ENCODE measurements at places on chromosomes 11 and 22.

DNA sequence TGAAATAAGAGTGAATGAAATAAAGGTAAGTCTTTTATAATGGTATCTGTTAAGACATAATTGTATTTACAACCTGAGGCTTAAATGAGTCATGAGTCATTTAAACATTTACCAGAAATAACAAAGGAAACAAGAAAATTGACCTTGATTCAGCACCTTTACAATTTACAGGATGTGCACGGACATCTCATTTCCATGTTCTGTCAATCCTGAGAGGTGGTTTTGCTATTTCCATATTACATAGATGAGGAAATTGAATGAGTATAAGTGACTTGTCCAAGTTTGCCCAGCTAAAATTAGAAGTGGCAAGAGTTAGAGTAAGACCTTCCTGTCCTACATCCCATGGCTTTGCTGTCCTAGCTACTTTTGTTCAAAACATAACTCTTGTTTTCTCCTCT is 89.1 kb downstream of the TRIM44 start:
- DNase-seq: no peak

GRCh38 chr11:102546427-102546826 is 15.9 kb upstream of the MMP7 start:
- no peak for DNase-seq

- DNase-seq: peak; percentile 48
Observed at GRCh38 chr11:131064373-131064991, 148.2 kb upstream of the SNX19 start.

DNA sequence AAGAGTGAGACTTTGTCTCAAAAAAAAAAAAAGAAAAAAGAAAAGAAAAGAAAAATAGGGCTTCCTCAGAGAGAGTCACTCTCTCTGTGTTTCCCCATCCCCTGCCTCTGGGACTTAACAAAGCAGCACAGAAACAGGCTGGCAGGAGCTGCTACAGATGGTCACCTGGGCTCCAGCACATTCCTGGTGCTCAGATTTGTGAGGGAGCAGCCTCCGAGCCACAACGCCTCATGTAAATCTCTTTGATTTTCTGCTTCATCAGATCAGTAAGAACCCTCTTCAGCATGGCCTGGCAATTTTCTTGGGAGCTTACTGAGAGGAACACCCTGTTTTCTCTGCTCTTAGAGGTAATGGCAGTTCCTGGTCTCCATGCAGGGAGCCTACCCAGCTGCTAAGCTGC is 15.2 kb upstream of the LDHA start:
- peak; percentile 18 for DNase-seq

DNA sequence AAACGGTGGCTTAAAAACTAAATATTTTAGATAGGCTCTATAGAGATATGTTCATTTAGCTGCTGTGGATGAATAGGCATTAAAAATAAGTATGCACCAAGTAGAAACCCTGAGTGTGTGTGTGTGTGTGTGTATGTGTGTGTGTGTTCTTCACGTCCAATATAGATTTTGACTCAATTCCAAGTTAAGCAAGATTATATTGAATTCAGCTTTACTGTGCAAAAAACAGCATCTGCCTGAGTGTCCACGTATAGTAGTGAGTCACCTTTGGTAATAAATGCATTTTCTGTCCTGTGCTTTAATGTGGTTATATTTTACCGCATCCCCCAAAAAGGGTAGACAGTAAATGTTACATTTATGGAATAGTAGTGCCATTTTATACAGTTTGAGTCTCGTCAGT is 71.2 kb downstream of the PDHX start:
- no peak for DNase-seq

DNA sequence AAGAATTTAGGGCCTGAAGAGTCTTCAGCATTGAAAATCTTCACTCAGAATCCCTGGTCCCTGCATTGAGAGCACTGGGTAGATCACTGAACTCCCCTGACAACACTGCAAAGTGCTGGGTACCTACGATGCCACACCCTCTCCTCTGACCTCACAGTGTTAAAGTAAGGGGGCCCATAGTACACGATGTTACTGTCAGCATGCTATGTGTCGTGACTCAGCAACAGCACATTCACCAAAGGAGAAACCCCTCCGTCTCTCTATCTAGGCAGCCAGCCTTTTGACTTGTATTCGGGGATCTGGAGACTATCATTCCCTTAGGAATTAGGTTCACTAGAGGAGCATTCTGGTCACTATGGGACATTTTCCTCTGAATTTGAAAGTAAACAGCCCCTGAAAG is 67.4 kb upstream of the PITPNB start:
- DNase-seq: no peak

GRCh38 chr11:33753304-33753967 is 17.2 kb upstream of the CD59 start:
- DNase-seq: no peak

- no peak for DNase-seq
Observed at GRCh38 chr11:78234006-78234405, 45.3 kb downstream of the USP35 start.

DNA sequence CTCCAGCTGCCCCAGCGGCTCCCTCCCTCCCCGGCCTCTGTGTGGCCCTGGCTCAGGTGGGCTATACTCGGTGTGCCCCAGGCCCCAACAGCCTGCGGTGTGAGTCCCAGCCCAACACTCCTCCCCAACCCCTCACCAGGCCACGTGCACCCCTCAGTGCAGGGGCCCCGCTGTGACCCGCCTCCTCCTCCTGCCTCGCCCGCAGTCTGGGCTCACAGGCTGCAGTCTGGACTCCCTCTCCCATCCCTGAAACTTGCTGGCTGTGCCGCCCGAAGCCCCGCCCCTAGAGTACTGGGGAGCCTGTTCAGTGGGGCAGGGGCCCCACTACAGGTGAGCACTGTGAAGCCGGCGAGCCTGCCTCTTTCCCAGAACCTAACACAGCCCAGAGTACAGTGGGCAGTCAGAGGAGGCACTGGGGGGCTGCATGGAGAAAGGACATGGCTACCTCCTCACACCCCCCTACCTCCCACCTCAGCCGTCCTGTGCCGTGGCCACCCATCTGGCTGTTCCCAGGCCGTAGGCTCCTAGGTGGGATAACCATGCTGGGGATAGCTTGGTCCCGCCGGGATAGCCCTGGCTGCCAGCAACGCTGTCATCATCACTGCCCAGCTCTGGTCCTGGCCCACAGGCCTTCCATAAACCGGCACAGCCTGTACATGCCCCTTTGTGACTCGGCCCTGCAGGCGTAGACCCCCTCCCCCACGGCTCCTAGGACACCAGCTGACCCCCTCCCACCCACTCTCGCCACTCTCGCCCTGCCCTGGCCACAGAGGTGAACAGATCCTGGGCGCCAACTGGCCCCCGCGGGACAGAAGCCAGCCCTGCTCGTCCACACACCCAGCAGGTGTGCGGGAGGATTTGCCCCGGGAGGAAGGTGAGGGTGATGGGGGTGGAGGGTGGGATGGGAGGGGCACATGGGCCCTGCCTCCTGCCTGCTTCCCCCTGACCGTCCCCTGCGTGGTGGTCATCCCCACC is 29.7 kb downstream of the CELSR1 start:
- DNase-seq: no peak

GRCh38 chr22:41338614-41339212 is 37.4 kb downstream of the ZC3H7B start:
- no peak for DNase-seq

DNA sequence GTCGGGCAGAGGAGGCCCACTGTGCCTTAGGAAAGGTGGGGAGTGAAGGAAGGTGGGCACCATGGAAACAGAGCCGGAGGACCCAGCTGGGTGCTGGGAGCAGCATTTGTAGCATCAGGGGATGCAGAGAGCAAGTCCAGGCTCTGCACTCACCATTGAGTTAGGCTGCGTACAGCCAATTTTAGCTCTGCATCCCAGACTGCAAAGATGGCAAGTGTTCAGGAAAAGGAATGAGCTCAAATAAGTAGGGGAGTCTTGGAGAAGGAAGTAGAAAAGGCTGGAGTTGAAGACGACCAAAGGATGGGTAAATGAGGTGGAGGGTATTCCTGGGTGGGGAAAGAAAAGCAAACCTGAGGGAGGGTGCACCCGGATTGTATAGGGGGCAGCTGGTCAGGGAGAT is 31.6 kb upstream of the ETS1 start:
- DNase-seq: no peak

DNA sequence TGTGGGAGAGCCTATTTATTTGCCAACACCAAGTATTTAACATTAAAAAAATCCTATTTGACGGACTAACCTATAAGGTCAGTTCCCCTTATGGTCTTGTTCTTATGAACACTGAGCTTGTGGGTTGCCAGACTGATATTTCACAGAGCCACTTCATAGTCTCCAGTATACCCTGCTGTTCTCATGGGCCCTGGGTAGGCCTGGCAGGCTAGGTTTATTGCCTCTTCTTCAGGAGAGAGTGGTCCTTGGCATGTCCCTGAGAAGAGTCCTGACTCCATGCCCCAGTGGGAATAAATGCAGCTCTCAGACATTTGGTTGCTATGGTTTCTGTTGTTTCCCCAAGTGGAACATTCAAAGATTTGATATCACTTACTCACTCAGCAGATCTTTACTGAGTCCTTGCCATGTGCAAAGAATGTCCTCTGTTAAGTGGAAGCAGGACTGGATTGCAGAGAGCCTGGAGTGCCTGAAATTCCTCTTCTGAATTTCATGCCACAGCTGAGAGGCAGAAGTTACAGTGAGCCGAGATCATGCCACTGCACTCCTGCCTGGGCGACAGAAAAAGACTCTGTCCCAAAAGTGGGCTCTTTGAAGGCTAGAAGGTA is 15.7 kb downstream of the SLC5A1 start:
- DNase-seq: no peak

DNA sequence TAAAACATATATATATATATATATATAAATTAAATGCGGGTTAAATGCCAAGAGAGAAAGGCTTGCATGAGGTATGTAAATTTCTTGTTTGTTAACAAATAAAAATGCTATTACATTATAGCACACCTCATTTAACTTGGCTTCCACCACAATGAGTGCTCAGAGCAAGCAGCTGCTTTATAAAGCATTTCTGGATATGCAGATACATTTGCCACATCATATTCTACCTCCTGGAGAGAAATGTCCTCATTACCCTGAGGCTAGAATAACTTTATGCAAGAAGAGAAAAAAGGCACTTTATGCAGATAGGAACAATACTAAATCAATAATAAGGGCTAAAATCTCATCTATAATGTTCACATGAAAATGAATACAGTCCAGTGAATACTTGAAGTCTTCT is 181.7 kb upstream of the CCDC90B start:
- no peak for DNase-seq

- DNase-seq: no peak
Observed at GRCh38 chr11:120649316-120649715, 137.8 kb downstream of the GRIK4 start.

DNA sequence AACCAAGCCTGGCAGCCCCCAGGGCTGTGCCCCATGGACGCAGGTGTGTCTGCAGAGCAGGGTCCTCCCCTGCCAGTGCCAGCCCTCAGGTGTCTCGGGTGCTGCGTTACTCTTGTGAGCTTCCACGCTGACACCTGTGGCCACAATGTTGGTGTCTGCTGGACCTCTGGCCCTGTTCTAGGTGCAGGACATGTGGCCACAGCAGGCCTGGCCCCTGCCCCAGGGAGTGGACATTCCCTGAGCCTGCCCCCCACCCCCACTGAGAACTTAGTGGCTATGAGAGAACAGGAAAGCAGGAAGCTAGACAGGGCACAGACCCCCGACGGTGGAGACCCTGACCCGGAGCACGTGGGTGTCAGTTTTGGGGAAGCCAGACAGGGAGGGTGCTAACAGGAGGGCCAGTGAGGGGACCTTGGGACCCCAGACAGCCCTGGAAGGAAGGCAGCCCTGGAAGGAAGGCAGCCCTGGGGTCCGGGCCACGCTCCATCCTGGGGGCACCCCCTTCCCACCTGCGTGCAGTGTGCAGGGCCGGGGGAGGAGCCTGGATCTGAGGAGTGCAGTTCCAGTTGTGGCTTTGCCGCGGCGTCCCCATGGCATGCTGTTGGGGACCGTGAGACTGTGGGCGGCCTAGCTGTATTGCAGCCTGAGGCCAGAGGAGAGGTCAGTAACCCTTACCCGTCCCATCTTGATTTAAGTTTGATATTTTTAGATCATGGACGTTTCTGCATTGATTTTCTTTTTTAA is 43.9 kb upstream of the PPARA start:
- peak; percentile 49 for DNase-seq

DNA sequence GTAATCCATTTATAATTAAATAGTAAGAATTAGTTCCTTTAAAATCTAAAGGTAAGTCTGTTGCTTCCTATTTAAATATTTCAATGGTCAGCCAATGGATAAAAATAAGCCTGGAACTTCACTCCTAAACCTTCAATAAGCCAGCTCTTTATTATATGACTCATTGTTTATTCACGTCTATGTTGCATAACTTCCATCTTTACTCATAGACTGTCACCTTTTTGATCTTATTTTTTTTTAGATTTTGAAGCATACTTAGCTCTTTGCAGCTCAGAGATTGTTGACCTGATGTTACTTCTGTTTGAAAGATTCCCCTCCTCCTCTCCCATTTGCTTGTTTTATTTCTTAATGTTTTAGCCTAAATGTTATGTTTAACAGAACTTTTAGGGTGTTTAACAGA is 1571.2 kb upstream of the RAG2 start:
- DNase-seq: no peak

- DNase-seq: no peak
Observed at GRCh38 chr11:325796-326591, 5.3 kb upstream of the IFITM3 start.

DNA sequence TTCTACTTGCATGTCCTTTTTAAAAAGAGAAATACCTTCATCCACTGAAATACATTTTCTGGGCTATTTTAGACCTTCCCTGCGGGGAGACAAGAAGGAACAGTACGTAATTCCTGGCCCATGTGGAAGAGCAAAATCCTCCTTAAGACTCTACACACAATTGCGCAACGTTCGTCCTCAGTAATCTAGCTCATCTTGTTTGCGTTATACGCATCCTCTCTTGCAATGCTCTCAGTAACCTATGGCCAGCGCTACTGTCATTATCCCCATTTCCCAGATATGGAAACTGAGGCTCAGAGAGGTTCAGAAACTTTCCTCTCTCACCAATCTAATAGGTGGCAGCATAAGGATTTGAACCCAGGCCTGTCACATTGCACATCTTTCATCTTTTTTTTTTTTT is 54.6 kb downstream of the RPUSD4 start:
- no peak for DNase-seq

DNA sequence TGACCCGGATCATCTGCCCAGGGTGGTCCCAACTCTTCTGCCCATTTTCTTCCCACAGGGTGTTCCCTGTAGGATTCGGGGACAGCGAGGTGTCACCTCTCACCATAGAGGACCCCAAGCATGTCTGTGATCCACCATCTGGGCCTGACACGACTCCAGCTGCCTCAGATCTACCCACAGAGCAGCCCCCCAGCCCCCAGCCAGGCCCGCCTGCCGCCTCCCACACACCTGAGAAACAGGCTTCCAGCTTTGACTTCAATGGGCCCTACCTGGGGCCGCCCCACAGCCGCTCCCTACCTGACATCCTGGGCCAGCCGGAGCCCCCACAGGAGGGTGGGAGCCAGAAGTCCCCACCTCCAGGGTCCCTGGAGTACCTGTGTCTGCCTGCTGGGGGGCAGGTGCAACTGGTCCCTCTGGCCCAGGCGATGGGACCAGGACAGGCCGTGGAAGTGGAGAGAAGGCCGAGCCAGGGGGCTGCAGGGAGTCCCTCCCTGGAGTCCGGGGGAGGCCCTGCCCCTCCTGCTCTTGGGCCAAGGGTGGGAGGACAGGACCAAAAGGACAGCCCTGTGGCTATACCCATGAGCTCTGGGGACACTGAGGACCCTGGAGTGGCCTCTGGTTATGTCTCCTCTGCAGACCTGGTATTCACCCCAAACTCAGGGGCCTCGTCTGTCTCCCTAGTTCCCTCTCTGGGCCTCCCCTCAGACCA is 24.0 kb downstream of the CSF2RB start:
- DNase-seq: no peak

GRCh38 chr11:105861225-105861624 is 160.8 kb downstream of the MSANTD4 start:
- no peak for DNase-seq

GRCh38 chr11:33775832-33776470 is 1.6 kb upstream of the FBXO3 start:
- no peak for DNase-seq
